ENCODE measurements at places on chromosomes 4 and X. TPM values are rescaled to one million over a fixed set of nuclear protein-coding genes. Genes with fewer than 3 reads are reported as not detected.

SPANXA1 gene
- not detected for total RNA-seq

PNMA6A gene
- total RNA-seq = 0.37 TPM

COX7B2 gene
- not detected for total RNA-seq

SYTL4 gene
- total RNA-seq = 6.1 TPM

UGT2B17 gene
- 1.1 TPM for total RNA-seq

SMIM43 gene
- not detected for total RNA-seq

ADH1B gene
- 21.7 TPM for total RNA-seq

ANOS1 gene
- total RNA-seq = 2.1 TPM

CFI gene
- 17.9 TPM for total RNA-seq

TMEM271 gene
- not detected for total RNA-seq

SH3RF1 gene
- 30.6 TPM for total RNA-seq

P2RY8 gene
- 0.49 TPM for total RNA-seq

ENPP6 gene
- total RNA-seq = not detected

Measured in pancreas (tissue), 10 donors.